ENCODE measurements at places on chromosomes 16 and 17.

GRCh38 chr16:12600536-12601256 lies 203.0 kb downstream of the CPPED1 start:
- no peak for DNase-seq

DNA sequence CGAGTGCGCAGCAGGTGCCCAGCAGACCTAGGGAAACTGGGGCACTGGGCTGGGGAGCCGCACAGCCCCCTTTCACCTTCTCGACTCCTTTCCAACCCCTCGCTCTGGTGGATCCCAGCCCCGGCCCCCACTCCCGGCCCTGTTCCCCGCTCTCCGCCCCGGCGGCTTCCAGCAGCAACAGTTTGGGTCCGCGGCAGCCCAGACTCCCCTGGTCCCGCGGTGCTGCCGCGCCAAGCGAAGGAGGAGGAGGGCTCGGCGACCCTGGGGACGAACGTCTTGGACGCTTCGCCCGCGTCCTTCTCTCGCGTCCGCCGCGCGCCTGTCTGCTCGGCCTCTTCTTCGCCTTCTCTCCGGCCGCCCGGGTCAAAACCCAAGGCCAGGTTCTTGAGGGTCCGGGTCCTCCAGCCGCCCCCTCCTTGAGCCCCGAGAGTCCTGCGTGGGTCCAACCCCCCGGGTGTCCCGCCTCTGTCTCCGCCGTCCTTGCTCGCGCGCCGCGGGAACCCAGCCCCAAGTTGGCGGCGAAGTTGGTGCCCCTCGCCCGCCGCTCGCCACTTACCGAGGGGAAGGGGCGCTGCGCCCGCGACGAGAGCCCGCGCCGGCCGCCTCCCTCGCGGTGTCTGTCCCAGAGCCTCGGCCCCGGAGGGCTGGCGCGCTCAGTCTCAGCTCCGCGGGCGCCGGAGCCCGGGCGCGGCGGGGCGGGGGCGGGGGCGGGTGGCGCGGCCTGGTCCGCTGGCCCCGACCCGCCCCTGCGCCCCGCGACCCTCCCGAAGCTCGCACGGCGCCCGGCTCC lies 1.4 kb upstream of the GRIN2C start:
- no peak for DNase-seq

DNA sequence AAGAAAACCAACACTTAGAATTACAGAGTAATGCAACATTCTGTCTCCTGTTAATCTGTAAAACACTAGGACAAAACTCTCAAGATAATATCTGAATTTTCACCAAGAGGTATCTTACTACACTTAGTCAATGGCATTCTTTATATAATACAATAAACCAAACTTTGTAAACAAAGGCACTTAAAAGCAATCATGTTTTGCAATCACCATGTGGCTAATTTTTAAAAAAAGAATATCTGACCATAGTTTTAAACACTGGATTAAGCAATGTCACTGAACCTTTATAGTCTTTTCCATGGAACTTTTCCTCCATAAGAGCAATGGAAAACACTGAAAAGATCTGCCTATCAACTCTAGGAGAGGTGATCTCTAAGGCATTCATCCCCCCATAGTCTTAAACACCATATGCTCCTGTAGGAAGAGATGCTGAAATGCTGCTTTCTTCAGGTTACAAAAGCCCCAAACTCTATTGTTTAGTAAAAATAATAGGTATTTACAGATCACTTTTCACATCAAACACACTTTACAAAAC lies 144.2 kb upstream of the CORO6 start:
- DNase-seq: no peak

GRCh38 chr16:67661101-67661761 lies 471 bp downstream of the PARD6A start:
- DNase-seq: no peak

Measured in stimulated activated CD4-positive, alpha-beta T cell treated with anti-CD3 and anti-CD28 coated beads, TNF-alpha, amount 100 ng/mL, for 4 hours (primary cell).